Activated CD8-positive, alpha-beta T cell treated with anti-CD3 and anti-CD28 coated beads, Interleukin-2, amount 10 ng/mL, durations not matched to agents 7 days and 5 days (primary cell): ENCODE measurements at places on chromosomes 1 and 21.

DNA sequence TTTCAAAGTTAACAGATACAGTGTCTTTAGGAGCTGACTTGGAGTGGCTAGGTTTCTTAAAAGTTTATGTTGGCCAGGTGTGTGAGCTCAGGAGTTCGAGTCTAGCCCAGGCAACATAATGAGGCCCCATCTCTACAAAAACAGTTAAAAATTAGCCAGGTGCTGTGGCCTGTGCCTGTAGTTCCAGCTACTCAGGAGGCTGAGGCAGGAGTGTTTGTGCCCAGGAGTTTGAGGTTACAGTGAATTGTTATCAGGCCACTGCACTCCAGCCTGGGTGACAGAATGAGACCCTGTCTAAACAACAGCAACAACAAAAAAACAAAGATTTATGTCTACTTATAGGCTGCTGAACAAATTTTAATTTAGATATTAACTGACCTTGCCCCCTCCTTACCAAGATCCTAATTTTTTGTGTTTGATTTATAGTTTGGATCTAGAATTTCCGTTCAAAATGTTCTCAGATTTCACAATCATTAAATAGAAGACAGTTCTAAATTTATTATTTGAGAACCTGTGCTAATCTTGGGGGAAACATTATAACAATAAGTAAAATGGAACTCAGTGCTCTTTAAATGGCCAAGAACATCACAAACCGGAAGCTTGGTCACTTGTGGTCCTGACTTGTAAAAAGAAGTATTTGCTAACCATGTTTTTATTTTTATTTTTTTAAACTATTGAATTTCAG lies 67.8 kb downstream of the POU2F1 start:
- no peak overlapping the region for H3K4me3 ChIP-seq
- H3K27ac ChIP-seq: no peak overlapping the region
- DNase-seq: no peak
- no peaks in the 10 kb centered on the region for H3K27me3 ChIP-seq
- H3K36me3 ChIP-seq: no peaks in the 10 kb centered on the region

- H3K36me3 ChIP-seq: peaks cover 37% of the 10 kb centered on the region
- H3K27ac ChIP-seq: peak overlapping the region; percentile 82
- H3K27me3 ChIP-seq: no peaks in the 10 kb centered on the region
- peak overlapping the region; percentile 86 for H3K4me3 ChIP-seq
- H3K4me1 ChIP-seq: peaks cover 67% of the 10 kb centered on the region
These were observed 48.9 kb downstream of the RASSF5 start for GRCh38 chr1:206556047-206556749.

GRCh38 chr1:177444997-177445746 lies 274.4 kb downstream of the BRINP2 start:
- no peak overlapping the region for H3K4me3 ChIP-seq
- no peaks in the 10 kb centered on the region for H3K27me3 ChIP-seq
- no peaks in the 10 kb centered on the region for H3K36me3 ChIP-seq
- no peaks in the 10 kb centered on the region for H3K4me1 ChIP-seq
- DNase-seq: no peak

GRCh38 chr21:42818328-42818749 lies 61.0 kb downstream of the WDR4 start:
- H3K4me1 ChIP-seq: no peaks in the 10 kb centered on the region
- H3K36me3 ChIP-seq: peaks cover 9% of the 10 kb centered on the region
- no peaks in the 10 kb centered on the region for H3K27me3 ChIP-seq
- no peak overlapping the region for H3K27ac ChIP-seq
- H3K4me3 ChIP-seq: no peak overlapping the region
- peak; percentile 69 for DNase-seq

DNA sequence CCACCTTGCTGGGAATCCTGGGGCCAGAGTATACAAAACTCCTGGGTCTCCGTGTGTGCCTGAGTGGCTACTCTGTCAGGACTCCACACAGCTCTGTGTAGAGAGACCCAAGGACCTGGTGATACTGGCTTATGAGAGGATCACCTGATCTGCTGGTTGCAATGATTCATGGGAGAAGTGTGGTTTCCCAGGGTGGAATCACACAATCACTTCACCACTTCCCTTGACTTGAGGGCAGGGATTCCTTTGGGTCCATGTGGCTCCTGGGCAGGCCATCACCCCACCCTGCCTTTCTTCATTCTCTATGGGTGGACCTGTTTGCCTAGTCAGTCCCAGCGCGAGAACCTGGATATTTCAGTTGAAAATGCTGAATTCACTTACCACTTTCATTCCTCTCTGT lies 13.3 kb downstream of the PRSS38 start:
- no peak overlapping the region for H3K27ac ChIP-seq
- no peak for DNase-seq
- no peaks in the 10 kb centered on the region for H3K36me3 ChIP-seq
- no peak overlapping the region for H3K4me3 ChIP-seq
- no peaks in the 10 kb centered on the region for H3K4me1 ChIP-seq

GRCh38 chr1:1304331-1305299 lies 3.1 kb downstream of the ACAP3 start:
- no peak for DNase-seq
- H3K4me3 ChIP-seq: peak overlapping the region; percentile 84
- H3K27ac ChIP-seq: peak overlapping the region; percentile 95
- H3K36me3 ChIP-seq: no peaks in the 10 kb centered on the region
- peaks cover 20% of the 10 kb centered on the region for H3K4me1 ChIP-seq
- no peaks in the 10 kb centered on the region for H3K27me3 ChIP-seq
